ENCODE measurements at places on chromosomes 6 and 20.

DNA sequence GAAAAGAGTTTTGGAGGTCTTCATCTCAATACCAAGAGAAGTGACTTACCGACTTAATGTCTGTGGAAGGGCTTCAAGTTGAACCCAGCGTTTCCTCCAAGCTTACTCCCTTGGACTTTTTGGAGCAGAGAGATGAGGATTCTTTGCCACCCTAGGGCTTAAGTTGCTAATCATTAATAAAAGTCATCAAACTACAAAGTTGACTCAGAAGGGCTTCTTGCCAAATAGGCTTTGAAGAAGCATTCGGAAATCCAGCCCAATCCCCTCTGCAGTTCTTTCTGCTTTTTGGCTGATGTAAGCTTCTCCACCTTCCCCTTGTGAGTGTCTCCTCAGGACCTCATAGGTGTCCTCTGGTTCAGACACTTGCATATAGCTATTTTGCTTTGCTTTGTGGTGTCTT lies at the start of gene SLC17A3:
SLC17A3 (minus strand) TSS at position 126 of the 400 bp plus-strand sequence. CDS start 5,856 bp downstream, outside the sequence.
- no peak for DNase-seq

DNA sequence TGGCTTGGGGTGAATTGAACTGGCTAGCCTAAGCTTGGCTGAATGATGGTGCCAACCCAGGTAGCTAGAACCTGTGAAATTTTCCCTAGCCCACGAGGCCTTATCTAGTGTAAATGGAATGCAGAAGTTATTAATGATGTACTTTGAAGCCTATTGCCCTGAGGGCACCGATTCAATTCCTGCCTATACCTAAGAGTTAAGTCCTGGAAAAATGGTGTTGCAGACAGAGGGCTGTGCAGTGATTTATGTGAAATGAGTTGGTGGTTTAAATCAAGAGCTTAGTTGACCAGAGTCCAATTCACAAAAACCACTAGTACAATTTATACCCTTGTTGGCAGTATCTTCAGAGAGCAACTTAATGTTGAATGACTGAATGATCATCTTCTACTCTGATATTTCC lies 373.8 kb upstream of the JAG1 start:
- no peak for DNase-seq

GRCh38 chr6:47670851-47671250 lies 27.5 kb upstream of the ADGRF4 start:
- no peak for DNase-seq

GRCh38 chr6:21325201-21325856 lies 268.2 kb upstream of the SOX4 start:
- no peak for DNase-seq

DNA sequence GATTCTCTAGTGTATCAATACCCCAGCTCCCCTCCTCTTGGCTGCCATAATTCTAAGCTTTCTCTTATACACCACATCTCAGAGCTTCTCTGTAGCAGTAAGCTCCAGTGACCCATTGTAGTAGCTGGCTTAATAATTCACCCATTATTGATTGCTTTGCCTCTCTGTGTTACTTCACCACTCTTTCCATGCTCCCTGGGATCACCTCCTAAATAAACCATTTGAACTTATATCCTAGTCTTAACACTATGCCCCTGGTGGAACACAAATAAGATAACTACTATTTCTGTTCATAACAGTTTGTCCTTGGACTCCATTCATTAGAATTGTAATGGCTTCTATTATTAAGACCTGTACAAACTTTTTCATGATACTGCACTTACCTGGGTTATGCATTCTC lies 758.9 kb downstream of the KIF16B start:
- no peak for DNase-seq

GRCh38 chr20:53678315-53678989 lies 84.8 kb upstream of the ZNF217 start:
- no peak for DNase-seq

- no peak for DNase-seq
These were observed 273.4 kb downstream of the MEI4 start for GRCh38 chr6:77926198-77926751.

GRCh38 chr20:43723186-43723585 lies 3.6 kb downstream of the GTSF1L start:
- no peak for DNase-seq

- DNase-seq = no peak
These were observed 103.9 kb upstream of the AFDN start for GRCh38 chr6:167722634-167723309.

- no peak for DNase-seq
These were observed 38.0 kb upstream of the ECHDC1 start for GRCh38 chr6:127381384-127381783.

- DNase-seq = no peak
These were observed 66.9 kb downstream of the MACROD2 start for GRCh38 chr20:14062171-14062570.

DNA sequence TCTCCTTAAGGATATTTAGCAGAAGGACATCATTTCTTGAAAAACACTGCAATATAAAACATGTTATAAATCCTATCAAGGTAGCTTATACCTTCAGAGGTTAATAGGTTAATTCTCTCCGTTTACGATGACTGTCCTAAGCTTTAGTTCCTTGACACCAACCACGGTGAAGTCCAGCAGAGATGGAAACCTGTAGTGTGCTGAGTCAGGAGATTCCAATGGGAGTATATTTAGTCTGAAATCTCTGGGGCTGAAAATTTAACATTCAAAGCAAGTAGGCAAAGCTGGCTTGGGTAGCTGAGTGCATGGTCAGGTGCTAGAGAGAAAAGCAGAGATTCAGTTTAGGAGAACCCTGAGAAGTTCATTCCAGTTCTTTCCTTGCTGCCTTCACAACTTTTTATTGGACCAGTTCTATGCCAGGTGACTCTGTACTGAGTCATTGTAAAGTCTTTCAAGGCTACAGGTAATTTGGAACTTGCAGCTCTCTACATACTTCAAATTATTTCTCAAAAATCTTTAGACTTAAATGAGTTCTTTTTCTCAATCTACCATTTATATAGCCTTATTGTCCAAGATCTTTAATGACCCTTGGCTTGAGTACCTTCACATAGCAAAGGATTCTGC lies 1009.4 kb upstream of the FLRT3 start:
- no peak for DNase-seq

GRCh38 chr6:19876672-19877071 lies 39.5 kb downstream of the ID4 start:
- no peak for DNase-seq

DNA sequence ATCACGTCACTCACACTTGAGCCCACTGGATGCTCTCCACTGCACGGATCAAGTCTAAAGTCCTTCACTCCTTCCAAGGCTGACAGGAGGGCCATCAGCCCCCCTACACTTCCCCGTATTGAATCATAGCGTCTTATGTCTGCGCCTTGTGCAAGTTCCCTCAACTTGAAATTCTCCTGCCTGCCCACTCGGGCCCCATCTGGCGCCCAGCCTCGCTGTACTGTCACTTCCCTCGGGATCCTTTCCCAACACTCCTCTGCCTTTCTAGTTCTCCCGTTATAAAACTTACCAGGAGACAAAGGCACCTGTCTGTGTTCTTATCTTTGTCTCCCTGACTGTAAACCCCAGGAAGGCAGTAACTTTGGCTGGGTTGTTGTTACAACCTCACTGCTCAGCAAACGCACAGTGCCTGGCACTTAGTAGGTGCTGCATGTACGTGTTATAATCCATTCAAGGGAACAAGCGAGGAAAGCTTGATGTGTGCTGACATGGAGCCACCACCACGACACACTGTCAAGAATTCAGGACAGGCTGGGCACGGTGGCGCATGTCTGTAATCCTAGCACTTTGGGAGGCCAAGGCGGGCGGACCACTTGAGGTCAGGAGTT lies 33.8 kb upstream of the ZFAND3 start:
- no peak for DNase-seq

- DNase-seq = no peak
These were observed 22.4 kb upstream of the IFNGR1 start for GRCh38 chr6:137241481-137242038.

GRCh38 chr20:12849225-12849910 lies 159.4 kb upstream of the SPTLC3 start:
- DNase-seq = no peak

GRCh38 chr6:168369786-168370185 lies 50.2 kb upstream of the DACT2 start:
- DNase-seq = no peak

GRCh38 chr20:46777331-46777730 lies 67.9 kb downstream of the SLC2A10 start:
- DNase-seq = no peak

GRCh38 chr6:139135578-139136545 lies 982 bp downstream of the HECA start:
- peak; percentile 66 for DNase-seq

GRCh38 chr20:20734475-20734948 lies 22.1 kb upstream of the RALGAPA2 start:
- peak; percentile 35 for DNase-seq

- no peak for DNase-seq
These were observed 41.6 kb upstream of the SYNCRIP start for GRCh38 chr6:85684133-85684808.

DNA sequence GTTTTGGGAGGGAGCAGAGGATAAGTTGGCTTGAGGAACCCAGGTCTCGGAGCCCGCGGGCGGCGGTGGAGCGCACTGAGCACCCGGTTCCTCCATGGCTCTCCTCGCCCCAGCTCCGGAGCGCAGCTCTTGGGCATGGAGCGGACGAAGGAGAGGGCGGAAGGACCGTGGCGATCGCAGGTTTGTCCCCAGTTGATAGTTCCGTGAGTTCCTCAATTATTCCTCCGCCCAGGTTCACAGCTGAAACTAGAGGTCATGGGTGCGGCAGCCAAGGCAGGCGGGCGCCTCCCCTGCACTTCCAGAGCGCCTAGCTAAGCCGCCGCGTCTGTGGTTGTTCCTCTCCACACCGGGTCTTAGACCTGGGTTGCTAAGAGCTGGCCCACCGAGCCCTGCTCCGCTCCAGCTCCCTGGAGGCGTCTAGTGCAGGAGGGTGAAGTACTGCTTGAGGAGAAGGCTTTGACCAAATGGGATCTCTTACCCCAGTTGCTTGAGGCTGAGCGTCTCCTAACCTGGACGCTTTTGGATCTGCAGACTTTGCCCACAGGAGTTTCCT lies at the start of gene HTR1B:
HTR1B (minus strand) TSS at position 184 of the 553 bp plus-strand sequence; CDS start at position 96, 88 bp downstream.
- no peak for DNase-seq

- no peak for DNase-seq
These were observed 90.9 kb downstream of the CEP162 start for GRCh38 chr6:84136364-84137050.

GRCh38 chr6:152309648-152310047 lies 327.5 kb downstream of the SYNE1 start:
- DNase-seq = peak; percentile 44

- DNase-seq = no peak
These were observed 18.6 kb downstream of the FYN start for GRCh38 chr6:111854683-111855082.

DNA sequence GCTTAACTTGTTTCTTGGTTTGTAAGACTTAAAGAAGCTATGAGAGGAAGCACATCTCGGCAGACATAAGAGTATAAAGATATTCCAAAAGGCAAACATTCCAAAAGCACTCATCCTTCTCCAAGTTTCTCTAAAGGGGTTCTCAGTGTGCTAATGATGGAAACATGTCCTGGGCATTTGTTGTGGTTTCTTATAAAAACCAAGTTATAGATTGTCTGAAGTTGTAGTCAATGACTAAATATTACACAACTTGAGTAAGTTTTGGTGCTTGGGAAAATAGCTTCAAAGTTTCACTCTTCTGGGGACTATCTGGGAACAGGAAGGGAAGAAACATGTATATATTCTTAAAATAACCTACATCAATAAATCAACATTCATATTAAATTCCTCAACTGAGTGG lies 128.3 kb upstream of the TBX18 start:
- no peak for DNase-seq

DNA sequence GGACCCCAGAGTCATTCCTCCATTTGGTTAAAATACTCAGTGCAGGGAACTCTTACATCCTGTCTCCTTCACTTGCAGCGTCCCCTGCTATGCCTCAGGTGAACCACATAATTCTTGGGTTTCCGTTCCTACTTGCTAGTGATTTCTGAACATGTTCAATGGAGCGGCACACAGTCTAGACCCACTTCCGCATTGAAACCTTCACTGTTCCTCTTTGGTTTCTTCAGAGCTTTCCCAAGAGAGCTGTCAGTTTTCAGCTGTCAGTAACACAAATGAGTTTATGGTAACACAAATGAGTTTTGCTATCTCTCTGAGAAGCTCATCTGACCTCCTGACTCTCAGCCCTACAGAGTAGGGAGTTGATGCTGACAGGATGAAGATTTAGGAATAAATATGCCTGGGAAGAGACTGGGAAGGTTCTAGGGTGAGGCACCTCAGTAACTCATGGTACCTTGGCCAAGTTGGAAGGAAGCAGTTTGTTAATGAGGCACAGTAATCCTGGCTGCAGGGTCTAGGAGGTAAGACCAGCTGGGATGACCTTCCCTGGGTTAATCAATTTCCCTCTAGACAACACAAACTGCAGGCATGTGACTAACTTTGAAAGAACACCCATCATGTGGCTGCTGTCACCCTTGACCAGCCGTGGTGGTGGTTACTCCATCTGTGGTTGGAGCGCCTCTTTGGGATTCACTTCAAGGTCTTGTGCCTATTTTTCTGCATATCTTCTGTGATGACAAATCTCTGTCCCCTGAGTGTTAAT lies 5.4 kb downstream of the SYS1 start:
- DNase-seq = peak; percentile 31

- DNase-seq = no peak
These were observed 159.8 kb upstream of the RIN2 start for GRCh38 chr20:19598117-19598850.

DNA sequence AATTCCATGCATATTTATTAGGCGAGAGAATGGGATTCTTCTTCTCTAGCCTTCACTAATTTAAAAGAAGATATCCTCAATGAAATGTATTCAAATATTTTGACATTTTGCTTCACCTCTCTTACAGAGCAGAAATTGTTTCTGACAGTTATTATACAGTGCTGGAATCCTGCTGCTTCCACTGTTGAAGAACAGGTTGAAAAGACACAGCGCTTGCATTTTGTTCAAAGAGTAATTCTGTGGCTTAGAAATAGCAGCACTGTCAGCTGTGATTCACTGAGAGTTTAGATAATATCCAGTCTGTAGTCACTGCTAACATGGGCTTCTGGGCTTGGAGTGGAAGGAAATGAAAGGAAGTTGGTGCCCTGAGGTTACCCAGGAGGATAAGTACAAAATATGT lies 117.1 kb upstream of the FBXL4 start:
- no peak for DNase-seq

GRCh38 chr20:17968366-17969277 lies at the start of the genes MGME1 and SNX5:
TSS of gene MGME1 (plus strand) at chr20:17969018. CDS start at chr20:17969860, 842 bp downstream.
TSS of gene SNX5 (minus strand) at chr20:17968794. CDS start at chr20:17968425, 369 bp downstream.
- DNase-seq = peak; percentile 100

- no peak for DNase-seq
These were observed 78.4 kb downstream of the NOL4L start for GRCh38 chr20:32506721-32507120.

DNA sequence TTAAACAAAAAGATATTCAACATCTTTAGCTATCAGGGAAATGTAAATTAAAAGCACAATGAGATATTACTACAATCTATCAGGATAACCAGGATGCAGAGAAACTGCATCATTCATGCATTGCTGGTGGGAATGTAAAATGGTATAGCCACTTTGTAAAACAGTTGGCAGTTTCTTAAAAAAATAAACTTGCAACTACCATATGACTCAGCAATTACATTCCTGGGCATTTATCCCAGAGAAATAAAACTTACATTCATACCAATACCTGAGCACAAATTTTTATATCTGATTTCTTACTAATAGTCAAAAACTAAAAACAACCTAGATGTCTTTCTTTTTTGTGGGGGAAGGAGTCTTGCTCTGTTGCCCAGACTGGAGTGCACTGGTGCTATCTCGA lies 190.3 kb upstream of the TAB2 start:
- no peak for DNase-seq

Data from T-helper 2 cell treated with Interferon-gamma antibody and Interleukin-4, amounts not matched to agents 5 μg/mL and 100 μg/mL, for 36 hours (primary cell).